ENCODE measurements at places on chromosomes 4 and X.
A peak's percentile ranks its signal among the peaks of the same experiment; 100 is the strongest.

GRCh38 chr4:110467400-110467799 lies 8.6 kb upstream of the ENPEP start:
- DNase-seq = no peak

DNA sequence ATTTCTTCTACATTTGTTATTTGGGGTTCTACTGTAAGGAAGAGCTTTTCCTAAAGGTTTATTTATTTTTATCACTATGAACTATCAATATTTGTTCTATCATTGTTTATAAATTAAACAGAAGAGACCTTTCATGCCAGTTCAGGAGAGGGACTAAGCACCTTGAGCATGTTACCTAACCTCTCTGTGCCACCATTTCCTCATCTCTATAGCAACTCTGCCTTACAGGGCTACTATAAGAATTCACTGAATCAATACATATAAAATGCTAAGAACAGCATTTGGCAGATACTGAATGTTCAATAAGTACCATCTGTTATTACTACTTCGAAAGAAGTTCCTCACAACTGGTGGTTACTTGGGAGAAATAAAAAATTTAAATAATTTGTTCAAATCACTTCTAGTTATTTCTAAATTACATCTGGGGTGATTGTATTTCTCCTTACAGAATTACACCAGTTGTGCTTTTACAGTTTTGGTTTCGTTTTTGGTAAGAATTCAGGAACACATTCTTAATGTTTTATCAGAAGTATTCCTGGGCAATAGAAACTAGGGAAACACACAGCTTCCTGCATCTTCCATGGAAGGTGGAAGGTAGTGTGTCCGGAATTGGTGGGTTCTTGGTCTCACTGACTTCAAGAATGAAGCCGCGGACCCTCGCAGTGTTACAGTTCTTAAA lies 32.9 kb downstream of the EREG start:
- DNase-seq = peak; percentile 57

- DNase-seq = peak; percentile 98
These were observed 12.7 kb upstream of the GTPBP6 start for GRCh38 chrX:331151-331824.

GRCh38 chr4:47721892-47722575 lies 115.8 kb downstream of the CORIN start:
- no peak for DNase-seq

- no peak for DNase-seq
These were observed 14.3 kb downstream of the LRPAP1 start for GRCh38 chr4:3517731-3518510.

- peak; percentile 94 for DNase-seq
These were observed 104.2 kb downstream of the AFF1 start for GRCh38 chr4:87038837-87039615.

GRCh38 chr4:126486377-126486776 lies 1146.4 kb upstream of the INTU start:
- no peak for DNase-seq

DNA sequence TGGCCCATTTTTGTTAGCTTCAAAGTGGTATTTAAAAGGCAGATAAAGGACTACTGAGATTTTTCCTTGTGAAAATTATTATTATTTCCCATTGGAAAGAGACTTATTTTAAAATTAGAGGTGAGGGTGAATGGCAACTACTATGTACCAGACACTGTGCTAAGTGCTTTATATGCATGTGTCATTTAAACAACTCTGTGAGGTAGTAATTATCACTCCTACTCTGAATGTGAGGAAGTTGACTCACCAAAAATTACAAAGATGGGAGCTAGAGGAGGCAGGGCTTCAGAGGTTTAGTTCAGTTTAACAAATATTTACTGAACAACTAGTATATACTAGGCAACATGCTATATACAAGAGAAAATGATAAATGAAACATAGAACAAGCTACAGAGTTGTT lies 78.2 kb downstream of the MSL3 start:
- no peak for DNase-seq

- DNase-seq = no peak
These were observed 26.7 kb upstream of the CLDN34 start for GRCh38 chrX:9940421-9940820.

DNA sequence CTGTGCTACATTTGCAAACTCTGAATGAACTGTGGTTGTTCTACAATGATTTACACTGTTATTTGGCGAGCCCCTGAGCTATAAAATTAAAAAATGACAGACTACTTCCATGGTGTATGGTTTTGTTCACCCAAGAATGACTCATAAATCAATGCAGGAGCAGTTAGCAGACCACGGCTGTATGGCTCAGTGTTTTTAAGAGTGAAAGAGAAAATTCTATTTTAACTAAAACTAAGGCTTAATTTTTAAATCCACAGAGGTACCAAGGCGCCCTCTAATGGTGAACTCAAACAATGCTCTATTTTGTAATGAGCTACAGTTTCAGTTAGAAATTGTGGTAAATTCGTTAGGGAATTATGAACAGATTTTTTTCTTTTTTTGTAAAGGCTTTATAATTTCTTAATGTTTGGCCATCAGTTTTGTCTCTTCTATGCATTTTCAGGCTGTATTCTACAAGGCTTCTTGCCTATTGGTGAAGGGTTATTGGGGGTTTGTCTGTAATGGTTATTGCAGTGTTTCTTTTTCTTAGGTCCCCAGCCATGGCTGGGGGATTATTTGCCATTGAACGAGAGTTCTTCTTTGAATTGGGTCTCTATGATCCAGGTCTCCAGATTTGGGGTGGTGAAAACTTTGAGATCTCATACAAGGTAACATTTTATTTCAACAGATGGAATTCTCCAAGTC lies 32.5 kb downstream of the HMGB2 start:
- peak; percentile 37 for DNase-seq

DNA sequence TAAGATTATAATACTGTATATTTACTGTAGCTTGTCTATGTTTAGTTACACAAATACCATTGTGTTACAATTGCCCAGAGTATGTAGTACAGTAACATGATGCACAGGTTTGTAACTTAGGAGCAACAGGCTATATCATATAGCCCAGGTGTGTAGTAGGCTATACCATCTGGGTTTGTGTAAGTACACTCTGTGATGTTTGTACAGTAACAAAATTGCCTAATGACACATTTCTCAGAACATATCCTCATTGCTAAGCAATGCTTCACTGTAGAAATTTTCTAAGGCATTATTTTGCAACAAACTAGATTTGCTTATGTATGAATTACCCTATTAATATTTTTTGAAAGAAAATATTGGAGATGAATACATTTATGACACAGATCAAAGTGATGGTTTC lies 1390.9 kb downstream of the C4orf33 start:
- no peak for DNase-seq

- DNase-seq = peak; percentile 87
These were observed 6.0 kb upstream of the EFNB1 start for GRCh38 chrX:68822641-68823410.

GRCh38 chrX:96311366-96311765 lies 373.3 kb upstream of the DIAPH2 start:
- DNase-seq = no peak

GRCh38 chr4:71974681-71975080 lies 57.1 kb upstream of the NPFFR2 start:
- DNase-seq = no peak

DNA sequence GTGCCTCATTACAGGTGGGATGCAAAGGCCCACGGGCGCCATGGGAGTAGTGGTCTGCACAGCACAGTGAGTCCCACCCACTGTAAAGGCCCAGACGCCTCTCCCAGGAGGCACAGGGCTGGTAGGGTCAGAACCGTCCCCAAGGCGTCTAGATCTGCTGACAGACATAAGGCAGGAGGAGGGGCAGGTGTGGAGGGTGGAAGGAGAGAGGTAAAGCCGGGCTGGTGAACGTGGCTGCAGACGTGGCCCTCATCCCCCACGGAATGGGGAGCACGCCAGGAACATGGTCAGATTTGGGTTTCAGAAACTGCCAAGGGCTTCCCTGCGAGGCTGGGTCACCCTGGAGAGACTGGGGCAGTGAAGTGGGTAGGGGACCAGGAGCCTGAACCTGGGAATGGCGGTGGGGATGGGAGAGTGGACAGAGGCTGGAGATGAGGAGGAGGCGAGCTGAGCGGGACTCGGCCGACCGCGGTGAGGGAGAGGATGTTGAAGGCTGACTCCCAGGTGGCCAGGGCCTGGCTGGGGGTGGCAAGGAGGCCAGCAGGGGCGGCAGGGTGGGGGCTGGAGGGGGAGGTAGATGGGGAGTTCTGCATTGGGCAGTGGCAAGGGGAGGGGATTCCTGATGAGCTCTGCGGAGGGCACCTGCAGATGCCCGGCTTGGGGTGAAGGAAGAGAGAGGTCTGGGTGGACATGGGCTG lies 184.9 kb downstream of the AFAP1 start:
- DNase-seq = no peak

- DNase-seq = no peak
These were observed 261.6 kb upstream of the STS start for GRCh38 chrX:6885909-6886308.

- peak; percentile 39 for DNase-seq
These were observed 293.1 kb downstream of the CAMK2D start for GRCh38 chr4:113468165-113469022.

GRCh38 chrX:1464971-1465285 lies 12.2 kb upstream of the ASMTL start:
- no peak for DNase-seq

DNA sequence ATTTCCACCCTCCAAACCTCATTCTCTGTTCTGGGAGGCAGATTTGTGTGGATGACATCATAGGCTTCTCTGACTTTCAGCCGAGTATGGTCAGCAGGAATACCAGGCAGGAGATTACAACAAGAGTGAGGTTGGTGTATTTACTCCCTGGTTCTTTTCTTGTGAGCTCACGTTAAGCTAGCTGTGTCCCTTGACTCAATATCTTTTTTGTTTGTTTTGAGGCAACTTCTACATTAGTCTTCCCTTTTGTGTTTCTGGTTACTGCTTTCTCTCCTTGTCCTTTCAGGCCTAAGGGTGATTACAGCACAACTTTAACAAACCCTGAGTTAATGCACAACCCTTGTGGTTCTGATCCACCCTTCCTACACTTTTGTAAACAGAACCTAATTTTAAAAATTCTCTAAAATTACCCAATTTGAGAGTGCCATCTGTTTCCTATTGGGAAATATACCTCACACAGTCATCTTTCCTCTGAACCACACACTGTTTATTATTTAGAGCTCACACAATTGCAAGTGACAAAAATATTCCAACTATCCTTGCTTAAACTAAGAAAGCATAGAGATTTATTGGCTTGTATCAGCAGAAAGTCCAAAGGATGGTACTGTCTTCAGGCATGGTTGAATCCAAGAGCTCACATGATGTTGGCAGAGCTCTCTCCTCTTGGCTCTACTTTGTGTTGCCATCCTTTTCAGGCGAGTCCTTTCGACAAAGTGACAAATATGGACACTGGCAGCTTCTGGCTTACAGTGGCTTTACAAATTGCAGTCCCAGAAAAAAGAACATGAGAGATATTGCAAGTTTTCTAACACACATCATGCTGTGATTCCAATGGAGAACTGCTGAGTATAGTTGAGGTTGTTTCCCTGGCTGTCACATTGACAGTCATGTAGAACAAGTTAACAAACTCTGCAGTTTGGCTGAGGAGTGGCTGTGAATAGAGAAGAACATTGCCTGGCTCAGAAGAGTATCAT lies 150.5 kb upstream of the DDIT4L start:
- DNase-seq = no peak

DNA sequence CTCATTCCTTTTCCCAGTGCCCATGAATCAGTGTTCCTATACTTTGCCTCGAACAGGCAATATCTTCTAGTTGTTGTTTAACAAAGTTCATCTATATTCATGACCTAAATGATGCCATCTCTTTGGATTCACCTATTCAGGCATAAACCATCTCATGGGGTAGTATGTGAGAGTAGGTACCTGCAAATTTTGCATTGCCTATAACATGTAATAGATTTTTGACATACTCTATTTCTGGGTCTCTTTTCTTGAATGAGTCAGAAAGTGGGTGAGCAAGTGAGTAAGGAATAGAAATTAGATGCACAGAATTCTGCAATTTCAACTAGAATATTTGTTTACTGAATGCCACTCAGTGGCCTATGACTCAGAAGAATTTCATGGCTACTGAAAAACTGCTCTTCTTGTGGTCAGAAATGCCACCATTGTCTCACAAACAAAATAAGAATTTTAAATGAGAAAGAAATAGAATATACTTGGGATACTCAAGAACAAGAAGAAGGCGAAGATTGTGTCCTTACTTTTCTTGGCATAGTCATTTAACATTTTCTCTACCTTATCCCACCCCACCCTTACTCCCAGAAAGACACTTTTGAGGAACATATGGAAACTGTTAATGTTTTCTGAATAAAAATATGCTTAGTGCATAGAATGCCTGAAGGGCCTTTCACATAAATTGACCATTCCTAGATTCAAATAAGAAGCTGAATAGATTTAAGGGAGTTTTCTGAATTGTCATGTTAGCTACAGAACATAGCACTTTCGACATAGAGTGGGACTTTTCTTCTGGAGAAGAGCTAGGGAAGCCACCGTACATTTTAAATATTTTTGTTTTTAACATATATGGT lies 86.8 kb downstream of the HHIP start:
- DNase-seq = no peak

DNA sequence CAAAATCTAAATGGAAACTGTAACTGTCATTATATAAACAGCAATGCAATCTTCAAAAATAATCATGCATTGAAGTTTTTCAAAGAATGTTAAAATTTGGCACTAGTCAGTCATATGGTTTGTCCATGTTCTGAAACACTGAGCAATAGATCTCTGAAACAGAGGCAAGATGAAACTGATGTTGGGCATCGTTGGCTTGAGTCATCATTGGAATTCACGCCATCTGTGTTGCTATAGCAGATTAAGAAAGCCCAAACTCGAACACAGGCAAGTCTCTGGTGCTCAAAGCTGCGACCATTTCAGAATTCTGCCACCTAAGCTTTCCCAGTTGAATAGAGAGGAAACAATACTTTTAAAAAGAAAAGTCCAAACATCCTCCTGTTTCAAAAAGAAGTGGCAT lies 114.1 kb upstream of the PPARGC1A start:
- no peak for DNase-seq

- DNase-seq = no peak
These were observed 245.2 kb upstream of the DIPK2B start for GRCh38 chrX:45445745-45446412.

- no peak for DNase-seq
These were observed 150.8 kb upstream of the ARHGEF9 start for GRCh38 chrX:63935835-63936234.

DNA sequence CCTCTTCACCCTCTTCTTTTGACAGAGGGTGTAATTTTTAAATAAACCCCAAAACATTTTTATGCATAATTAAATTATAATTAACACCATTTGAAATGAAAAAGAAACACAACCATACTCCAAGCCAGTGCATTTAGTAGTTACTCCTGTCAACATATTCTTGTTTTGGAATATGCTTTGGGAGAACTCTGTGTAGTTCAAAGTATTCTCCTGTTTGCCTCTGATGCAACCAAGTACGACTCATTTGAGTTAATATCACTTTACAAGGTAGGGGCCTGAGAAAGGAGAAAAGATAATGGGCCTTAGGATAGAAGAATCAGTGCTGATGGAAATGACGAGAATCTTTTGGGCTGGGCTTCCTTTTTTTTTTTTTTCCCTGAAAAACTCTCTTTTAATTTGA lies 2.7 kb downstream of the PTPN13 start:
- DNase-seq = no peak

- no peak for DNase-seq
These were observed 20.0 kb downstream of the DCLK2 start for GRCh38 chr4:150098214-150098613.

Measured in osteoblast (primary cell).